Body of pancreas (tissue), 4 donors: ENCODE measurements at places on chromosomes 1 and 21.

DNA sequence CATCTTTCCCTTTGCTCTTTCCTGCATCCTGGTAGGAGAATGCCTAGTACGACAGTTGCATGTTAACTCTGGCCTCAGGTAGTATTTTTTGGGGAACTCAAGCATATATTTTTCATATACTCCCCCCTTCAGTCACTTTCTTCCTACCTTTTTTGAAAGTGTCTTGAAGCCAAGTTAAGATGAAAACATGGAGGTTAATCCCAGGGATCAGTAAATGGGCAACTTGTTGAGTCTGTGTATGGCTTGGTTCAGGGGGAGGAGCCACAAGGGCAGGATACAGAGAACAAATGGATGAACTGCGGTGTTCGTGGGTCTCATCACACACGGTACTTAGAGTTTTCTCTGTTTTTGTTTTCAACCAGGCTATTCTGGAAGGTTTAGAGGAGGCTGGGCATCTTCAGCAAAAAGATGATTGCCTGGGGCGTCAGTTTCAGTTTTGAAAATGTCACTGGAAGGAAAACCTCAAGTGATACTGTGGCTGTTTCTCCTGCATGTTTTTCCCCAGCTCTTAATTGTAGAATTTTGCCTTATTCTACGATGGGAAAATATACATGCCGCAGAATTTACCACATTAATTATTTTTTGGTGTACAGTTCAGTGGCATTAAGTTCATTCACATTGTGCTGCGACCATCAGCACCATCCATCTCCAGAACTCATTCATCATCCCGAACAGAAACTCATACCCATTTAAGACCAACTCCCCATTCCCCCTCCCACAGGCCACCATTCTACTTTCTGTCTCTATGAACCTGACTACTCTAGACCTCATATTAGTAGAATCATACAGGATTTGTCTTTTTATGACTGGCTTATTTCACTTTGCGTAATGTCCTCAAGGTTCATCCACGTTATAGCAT, 71.5 kb downstream of the MAP10 start:
- no peak for DNase-seq

DNA sequence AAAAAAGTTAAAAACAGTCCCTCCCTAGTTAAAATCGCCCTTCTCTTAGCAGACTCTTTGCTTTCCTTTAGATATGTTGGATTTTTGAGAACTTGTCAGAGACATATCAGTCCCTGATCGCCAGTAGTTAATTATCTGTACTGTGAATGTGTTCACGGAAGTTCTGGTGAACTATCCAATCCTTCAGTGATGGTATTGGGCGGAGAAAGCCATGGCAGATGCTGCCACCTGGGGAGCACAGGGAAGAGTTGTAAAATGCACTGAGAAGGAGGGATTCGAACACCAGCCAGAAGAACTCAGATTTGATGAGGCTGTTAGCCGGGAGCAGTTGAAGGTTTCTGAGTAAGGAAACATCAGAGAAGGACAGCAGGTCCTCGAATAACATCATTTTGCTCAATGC, 17.5 kb upstream of the KIF14 start:
- no peak for DNase-seq

DNA sequence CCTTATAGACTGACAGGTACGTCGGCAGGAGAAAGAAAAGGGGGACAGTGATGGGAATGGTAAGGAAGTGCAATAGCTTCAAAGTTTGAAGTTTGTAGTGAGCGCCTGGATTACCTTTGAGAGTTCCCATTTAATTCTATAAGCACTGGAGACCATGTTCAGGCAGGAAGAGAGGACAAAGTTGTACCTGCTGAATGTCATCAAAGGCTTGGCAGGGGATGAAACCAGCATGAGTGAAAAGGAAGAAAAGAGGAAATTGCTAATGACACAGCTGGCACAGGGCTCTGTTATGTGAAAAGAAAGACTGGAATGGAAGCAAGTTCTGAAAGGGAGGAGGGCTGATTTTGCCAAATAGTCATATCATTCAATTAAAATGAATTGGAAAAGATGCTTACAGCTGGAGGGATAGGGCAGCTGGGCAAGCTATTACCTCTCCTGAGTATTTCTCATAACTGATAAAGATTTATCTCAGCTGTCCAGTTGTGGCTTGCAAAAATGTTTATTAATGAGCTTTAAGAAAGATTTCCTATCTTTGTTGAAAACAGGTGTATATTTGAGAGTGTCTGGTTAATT, 109.2 kb downstream of the HMCN1 start:
- DNase-seq = no peak

GRCh38 chr1:182114627-182115023, 53.1 kb upstream of the ZNF648 start:
- DNase-seq = no peak

DNA sequence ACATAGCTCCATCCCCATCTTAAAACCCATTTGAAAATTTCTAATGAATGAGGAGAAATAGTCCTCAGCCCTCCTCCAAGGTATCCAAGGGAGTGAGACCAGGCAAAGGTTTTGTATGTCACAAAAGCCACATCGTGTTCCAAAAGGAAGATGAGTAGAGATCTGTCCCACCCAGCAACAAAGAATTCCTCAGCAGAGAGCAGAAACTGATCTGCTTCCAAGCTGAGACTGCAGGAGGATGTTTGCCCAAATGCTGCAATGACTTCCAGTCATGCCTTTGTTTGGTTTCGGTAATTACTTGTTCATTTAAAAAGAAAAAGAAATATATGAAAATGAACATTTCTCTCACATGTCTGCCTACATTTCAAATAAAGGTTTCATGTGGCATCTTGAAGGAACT, 186.9 kb downstream of the SETD4 start:
- no peak for DNase-seq

DNA sequence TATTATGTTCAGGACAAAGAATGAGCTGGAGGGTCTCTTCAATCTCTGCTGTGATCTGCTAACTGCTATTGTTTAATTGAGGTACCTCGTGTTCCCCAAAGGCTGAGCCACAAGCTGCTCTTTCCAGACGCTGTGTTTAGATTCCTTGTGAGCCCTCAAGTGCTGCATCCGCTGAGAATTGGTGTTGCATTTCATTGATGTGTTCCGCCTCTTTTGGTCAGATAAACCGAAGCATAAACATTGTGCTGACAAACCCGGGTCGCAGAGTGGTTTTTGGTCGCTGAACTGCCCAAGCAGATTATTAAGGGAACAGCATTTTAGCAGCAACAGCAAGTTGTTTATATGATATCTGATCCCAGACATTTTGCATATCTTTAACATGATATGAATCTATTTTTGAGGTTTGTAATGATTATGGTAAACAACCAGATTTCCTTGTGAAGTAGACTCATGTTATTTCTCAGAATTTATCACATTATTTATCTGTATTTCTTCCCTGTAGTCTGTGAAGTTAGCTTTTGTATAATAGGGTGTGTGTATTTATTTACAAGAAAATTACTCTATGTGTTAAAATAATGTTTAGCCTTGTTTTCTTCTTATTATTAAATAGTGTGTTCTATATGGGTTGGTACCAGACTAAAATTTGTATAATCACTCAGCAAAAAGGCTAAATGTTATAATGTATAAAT, 217.2 kb upstream of the C1orf105 start:
- DNase-seq = no peak
